ENCODE measurements at places on chromosomes 13 and 19.

DNA sequence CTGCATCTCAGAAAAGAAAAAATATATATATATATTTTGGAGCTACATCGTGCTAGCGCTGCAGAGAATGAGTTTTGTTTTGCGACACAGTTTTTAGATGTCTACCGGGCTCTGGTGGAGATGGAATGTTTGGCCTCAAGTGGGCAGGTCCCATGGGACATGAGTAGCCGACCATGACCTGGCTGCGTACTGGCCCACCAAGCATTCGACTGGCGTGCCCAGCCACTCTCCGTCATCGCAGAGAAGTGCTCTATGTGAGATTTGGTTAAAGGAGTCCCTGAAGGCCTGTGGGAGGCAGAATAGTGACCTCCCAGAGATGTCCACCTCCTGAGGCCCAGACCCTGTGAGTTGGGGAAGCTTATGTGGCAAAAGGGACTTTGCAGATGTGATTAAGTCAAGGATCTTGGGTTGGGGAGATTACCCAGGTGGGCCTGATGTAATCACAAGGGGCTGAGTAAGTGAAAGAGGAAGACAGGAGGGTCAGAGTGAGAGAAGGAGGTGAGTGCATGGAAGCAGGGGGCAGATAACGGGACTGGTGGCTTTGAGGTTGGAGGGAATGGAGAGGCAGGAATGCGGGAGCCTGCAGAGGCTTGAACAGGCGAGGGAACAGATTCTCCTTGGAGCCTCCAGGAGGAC is 821 bp upstream of the LILRB4 start:
- no peak for DNase-seq

GRCh38 chr13:62697701-62698100 is 1282.1 kb upstream of the PCDH20 start:
- no peak for DNase-seq

DNA sequence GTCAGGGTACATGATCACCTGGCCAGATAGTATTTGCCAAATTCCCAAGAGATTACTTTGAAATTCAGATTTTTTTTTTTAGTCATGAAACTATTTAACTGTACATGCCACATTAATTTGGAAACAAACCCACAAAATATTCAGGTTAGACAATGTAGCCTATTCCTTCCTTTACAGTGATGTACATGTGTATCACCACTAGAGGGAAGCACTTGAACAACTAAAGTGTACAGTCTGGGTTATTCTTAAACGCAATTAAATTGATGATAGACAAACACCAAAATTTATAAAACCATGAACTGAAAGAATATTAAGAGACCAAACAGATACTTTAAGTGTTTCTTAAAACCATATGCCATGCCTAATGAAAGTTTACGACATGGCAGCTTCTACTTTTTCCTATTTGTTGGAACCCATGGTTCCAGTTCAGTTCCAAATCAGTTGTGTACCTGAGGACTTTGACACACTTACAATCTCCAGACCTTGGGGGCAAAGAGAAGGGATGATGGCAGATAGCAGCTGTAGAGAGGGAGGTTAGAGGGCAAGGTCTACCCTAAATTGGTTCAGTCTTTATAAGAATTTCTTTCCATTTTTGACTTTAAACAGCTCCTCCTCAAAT is 52.8 kb downstream of the TNFSF13B start:
- DNase-seq: no peak

DNA sequence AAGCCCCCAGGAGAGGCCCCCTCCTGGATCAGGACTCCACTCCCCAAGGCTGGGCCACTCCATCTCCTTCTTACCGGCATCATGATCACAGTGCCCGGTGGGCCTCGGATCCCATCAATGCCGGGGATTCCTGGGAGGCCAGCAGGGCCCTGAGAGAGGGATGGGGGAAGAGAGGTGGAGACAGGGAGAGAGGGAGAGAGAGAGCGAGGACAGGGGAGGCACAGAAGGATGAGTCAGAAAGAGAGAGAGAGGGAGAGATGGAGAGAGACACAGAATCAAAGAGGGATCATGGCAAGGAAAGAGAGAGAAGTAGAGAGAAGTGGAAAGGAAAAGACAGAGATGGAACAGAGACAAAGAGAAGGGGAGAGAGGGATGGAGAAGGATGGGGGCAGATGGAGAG is 13.8 kb downstream of the COL5A3 start:
- no peak for DNase-seq

GRCh38 chr19:40422748-40423566 is 2.8 kb downstream of the SERTAD1 start:
- DNase-seq: no peak

- DNase-seq: no peak
Measured at GRCh38 chr13:95494082-95494681, 58.3 kb upstream of the CLDN10 start.

DNA sequence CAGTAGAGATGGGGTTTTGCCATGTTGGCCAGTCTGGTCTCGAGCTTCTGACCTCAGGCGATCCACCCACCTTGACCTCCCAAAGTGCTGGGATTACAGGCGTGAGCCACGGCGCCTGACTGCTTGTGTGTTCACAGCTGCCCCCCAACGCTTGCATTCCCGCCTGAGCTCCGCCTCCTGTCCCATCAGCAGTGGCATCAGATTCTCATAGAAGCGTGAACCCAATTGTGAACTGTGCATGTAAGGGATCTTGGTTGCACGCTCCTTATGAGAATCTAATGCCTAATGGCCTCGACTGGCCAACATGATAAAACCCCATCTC is 75.9 kb downstream of the GADD45B start:
- no peak for DNase-seq

DNA sequence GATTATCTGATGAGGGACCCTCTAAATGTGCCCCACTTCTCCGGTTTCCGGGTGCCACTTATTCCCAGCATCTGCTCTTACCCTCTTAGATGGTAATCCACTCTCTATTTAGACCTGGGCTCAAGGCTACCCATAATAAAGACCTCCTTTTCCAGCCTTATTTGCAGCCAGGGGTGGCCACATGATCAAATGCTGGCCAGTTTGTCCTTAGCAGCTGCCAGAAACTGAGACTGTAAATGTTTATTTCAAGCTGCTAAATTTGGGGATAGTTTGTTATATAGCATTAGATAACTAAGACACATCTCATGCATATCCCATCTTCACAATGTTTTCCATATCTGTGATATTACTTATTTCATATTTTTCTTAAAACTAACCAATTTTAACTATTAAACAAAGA is 10.1 kb downstream of the THAP8 start:
- no peak for DNase-seq

GRCh38 chr19:47155148-47155547 is 24.5 kb downstream of the SAE1 start:
- DNase-seq: no peak

GRCh38 chr19:50513746-50514345 is at the start of gene ASPDH:
Gene ASPDH, minus strand, starts transcription at chr19:50513913. Its CDS starts 90 bp downstream, at chr19:50513823.
- no peak for DNase-seq

DNA sequence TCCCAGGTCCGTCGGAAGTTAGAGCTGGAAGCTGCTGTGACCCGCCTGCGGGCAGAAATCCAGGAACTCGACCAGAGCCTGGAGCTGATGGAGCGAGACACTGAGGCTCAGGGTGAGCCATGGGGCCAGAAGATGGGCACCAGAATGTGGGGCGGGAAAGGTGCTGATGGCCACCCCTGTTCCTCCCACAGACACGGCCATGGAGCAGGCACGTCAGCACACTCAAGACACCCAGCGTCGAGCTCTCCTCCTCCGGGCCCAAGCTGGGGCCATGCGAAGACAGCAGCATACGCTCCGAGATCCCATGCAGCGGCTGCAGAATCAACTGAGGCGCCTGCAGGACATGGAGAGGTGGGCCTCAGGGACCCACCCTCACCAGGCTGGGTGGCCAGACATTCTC is 2.5 kb downstream of the HAUS5 start:
- DNase-seq: no peak

DNA sequence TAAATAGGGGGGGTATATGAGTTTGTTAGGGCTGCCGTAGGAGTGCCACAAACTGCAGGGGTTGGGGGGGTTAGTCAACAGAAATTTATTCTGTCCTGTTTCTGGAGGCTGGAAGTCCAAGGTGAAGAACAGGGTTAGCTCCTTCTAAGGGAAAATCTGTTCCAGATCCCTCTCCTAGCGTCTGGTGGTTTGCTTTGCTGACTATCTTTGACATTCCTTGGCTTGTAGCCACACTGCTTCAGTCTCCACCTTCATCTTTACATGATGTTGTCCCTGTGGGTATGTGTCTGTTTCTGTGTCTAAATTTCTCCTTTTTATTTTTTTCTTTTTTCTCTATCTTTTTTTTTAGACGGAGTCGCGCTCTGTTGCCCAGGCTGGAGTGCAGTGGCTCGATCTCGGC is 8.1 kb upstream of the ICAM1 start:
- no peak for DNase-seq

- DNase-seq: no peak
Measured at GRCh38 chr19:33818411-33818810, 21.7 kb downstream of the KCTD15 start.

DNA sequence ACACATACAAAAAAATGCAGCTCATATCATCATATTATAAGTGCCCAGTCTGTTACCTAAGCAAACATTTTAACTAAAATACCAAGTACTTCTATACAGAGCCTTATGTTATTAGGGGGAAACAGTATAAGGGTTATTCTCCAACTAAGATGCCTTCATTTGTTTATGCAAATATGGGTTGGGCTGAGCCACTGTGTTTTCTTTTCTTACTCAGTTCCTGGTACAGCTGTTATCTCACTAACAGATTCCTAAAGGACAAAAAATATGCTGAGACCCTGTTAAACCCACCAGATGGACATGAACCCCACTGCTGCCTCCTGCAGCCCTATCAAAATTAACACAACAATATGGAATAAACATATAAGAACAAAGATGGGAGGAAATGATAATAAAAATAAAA is 34.5 kb upstream of the SMAD9 start:
- DNase-seq: no peak

DNA sequence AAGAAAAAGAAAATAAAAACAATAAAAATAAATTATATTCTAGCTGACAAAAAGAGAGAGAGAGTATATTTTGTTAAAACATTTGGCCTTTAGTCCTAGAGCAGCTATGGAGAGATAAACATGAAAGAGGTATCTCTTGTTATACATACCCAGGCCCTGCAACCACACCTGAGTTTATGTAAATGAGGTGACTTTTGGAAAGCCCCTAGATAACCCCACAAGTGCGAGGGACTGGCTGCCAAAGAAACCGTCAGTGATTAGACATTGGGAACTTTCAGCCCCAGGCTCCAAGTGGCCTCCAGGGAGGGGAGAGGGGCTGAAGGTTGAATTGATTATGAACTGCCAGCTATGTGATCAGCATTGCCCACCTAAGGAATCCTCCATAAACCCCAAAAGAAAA is 2.1 kb upstream of the NLRP7 start:
- DNase-seq: no peak

- DNase-seq: no peak
Measured at GRCh38 chr13:31951215-31951678, 80.3 kb upstream of the FRY start.

- DNase-seq: peak; percentile 47
Measured at GRCh38 chr19:10501971-10502523, 1.1 kb downstream of the KEAP1 start.

DNA sequence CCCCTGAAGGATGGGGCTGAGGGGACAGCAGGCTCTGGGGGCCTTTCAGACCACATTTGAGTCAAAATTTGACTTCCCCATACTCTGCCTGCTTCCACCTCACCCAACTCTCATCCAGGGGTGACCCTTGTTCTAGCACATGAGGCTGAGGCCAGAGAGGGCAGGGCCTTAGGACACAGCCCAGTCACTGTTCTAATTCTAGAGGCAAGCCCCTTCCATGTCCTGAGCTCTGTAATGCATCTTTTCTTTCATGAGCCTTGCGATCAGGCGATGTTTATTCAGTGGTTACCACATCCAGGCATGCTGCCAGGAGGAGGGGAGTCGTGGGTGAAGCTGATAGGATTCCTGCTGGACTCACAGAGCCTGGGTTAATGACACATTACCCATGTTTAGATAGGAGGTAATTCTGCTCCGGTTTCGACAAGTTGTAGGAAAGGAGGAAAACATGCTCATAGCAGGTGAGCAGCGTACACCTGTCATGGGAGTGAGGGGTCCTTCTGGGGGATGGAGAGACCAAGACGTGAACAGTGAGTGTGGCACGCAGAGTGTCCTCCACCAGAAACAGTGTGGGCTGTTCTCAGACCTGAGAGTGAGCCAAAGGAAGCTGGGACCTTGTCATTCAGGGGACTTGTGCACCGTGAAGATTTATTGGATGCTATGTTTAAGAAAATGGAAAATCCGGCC is 9.3 kb downstream of the RPS9 start:
- no peak for DNase-seq

GRCh38 chr19:13952931-13953531 is 722 bp downstream of the DCAF15 start:
- DNase-seq: no peak

- DNase-seq: peak; percentile 87
Measured at GRCh38 chr19:10388957-10389356, 8.6 kb upstream of the TYK2 start.

DNA sequence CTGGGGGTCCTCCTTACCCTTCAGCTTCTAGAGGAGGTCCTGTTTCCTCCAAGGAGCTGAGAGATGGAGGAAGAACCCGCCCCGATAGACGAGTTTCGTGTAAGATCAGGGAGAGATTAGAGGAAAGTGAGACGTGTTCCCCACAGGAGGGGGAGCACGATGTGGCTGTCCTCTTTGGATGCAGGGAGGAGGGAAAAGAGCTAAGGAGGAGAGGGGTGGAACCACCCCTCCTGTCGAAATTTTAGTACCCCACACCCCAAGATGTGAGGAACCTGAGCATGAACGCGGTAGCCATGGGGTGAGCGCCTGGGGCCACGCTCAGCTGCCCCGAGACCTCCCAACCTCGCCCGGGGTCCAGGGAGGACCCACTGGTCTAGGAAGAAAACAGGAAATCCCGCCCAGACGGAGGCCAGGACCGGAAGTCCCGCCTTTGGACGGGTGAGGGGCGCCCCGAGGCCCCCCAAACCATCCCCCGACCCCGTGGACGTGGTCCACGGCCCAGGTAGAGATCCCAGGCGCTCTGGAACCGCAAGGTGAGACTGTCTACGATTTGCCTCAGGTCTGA is 1.2 kb downstream of the AKT1S1 start:
- DNase-seq: no peak

- DNase-seq: no peak
Measured at GRCh38 chr19:51467864-51468544, 9.8 kb upstream of the SIGLEC8 start.

GRCh38 chr19:42069619-42070351 is at the start of gene GRIK5:
Gene GRIK5, minus strand, starts transcription at chr19:42070206. Its CDS starts 4,436 bp downstream, at chr19:42065770.
- no peak for DNase-seq

- DNase-seq: no peak
Measured at GRCh38 chr13:99144306-99144705, 56.3 kb upstream of the UBAC2 start.

DNA sequence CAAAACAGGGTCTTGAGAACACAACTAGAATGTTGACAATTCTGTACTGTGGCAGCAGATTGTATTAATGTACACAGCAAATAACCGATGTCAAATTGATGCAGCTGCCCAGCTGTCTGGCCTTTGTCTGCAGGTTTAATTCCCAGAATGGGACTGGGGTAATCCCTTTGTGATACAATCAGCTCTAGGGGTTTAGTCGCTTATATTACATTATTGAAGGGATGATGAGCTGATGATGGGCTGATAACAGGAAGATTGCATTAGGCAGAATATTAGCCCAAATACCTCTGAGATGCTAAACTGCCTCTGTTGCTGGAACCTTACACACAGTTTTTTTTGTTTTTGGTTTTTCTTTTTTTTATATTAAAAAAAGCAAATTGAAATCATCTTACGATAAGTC is 265.0 kb downstream of the RBM26 start:
- no peak for DNase-seq

GRCh38 chr19:52171321-52172169 is at the start of gene ZNF836:
Gene ZNF836, minus strand, starts transcription at chr19:52171621. Its CDS starts 3,549 bp downstream, at chr19:52168072.
- DNase-seq: peak; percentile 79

GRCh38 chr13:75494491-75494890 is 12.5 kb upstream of the TBC1D4 start:
- no peak for DNase-seq
